ENCODE measurements at places on chromosomes 13 and 19.

DNA sequence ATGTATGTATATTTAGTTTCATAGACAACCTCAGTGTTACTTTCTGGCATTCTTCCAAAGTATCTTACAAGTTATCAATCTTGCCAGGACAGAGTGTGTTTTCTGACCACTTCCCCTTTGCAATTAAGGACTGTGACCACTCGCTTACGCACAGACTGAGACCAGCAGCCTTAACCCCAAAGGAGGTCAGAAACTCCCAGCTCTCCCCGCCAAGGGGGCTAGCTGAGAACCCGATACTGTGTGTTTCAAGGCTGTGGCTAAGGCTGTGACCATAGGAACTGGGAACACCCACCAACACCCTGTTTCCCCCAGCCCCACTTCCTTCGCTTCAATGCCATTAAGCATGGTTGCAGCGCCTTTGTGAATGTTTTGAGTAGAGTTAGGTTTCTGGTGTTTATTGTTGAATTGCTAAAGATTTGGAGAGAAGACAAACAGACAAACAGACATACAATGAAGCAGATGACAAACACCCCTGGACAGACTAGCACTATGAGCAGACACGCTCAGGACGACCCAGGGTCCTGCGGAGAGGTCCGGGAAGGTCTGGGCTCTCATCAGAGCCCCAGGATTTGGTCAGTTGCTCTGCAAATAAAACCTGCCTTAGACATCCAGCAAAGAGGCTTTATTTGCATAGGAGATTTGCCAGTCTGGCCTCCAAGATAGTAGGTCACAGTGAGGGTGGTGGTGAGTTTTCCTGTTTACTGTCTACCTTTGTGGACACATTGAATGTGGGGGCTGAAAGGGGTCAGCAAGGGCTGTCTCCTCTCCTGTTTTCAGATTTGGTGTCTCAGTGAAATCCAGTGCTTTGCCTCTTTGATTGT, 25.0 kb upstream of the TNFSF11 start:
- no peak for DNase-seq

GRCh38 chr13:55029280-55029679, 2000.7 kb downstream of the OLFM4 start:
- DNase-seq = no peak

- no peak for DNase-seq
Measured at GRCh38 chr13:76383676-76384461, 502.3 kb downstream of the KCTD12 start.

DNA sequence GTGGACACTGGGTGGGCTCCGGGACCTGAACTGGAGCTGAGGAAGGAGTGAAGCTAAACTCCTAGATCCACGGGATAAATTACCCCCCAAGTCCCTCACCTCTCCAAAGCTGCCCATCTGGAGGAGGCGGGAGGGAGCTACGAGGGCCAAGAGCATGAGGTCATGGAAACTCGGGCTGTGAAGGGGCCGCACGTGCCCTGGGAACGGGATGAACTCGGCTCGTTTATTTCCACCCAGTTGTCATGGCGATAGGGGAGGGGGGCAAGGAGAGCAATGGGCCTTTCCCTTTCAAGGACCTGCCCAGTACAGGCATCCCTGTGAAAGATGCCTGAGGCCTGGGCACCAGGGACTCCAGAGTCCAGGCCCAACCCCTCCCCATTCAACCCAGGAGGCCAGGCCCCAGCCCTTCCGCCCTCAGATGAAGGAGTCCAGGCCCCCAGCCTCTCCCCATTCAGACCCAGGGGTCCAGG, 3.8 kb downstream of the PPP1R12C start:
- no peak for DNase-seq

- DNase-seq = no peak
Measured at GRCh38 chr13:71875823-71876222, 8.8 kb upstream of the DACH1 start.
